ENCODE measurements at places on chromosomes 1 and 21.

DNA sequence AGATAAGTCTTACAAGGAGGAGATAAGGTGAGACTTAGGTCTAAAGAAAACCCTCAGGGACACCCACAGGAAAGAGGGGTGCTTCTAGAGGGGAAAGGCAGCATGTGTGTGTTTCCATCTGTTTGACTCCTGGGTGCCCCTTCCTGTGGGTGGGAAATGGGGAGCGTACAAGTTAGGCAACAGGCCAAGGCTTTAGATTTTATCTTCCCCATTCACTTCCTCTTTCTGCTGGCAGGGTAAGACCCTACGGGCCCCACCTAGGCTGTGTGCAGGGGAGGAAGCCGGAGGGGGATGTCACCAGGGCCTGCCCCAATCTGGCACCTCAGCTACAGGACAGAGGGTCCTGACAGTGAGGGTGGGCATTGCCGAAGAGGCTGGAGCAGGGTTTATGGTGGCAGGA is 2.5 kb upstream of the OLIG1 start:
- DNase-seq, result no peak
- H3K36me3 ChIP-seq, result no peaks in the 10 kb centered on the region
- H3K27me3 ChIP-seq, result peaks cover 81% of the 10 kb centered on the region
- no peak overlapping the region for H3K27ac ChIP-seq
- H3K4me3 ChIP-seq, result no peak overlapping the region
- peaks cover 7% of the 10 kb centered on the region for H3K4me1 ChIP-seq

DNA sequence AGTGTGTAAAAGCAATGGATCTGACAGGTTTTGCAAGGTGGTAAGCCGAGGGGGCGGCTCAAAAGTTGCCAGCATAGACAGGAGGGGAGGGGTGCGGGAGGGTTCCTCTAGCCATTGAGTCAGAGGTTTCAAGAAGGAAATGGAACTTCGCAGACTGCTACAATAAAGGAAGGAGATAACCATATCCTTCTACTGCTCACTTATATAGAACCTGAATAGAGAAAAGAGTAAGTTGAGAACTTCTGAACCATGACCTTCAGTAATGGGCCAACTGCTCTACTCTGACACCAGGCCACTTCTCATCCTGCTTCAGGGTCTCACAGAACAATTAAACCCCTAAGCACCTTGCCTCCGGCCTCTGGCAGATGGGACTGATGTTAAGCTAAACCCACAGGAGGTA is 26.3 kb upstream of the BCAR3 start:
- no peak overlapping the region for H3K27ac ChIP-seq
- no peak for DNase-seq
- H3K36me3 ChIP-seq, result no peaks in the 10 kb centered on the region
- no peak overlapping the region for H3K4me3 ChIP-seq

- no peaks in the 10 kb centered on the region for H3K4me1 ChIP-seq
Measured at GRCh38 chr1:50308878-50309277, 114.4 kb downstream of the DMRTA2 start.

- peaks cover 60% of the 10 kb centered on the region for H3K27me3 ChIP-seq
- DNase-seq, result peak; percentile 51
- no peak overlapping the region for H3K27ac ChIP-seq
- peaks cover 4% of the 10 kb centered on the region for H3K4me1 ChIP-seq
- no peaks in the 10 kb centered on the region for H3K36me3 ChIP-seq
Measured at GRCh38 chr1:23394684-23395083, 25.0 kb upstream of the ZNF436 start.

- H3K36me3 ChIP-seq, result no peaks in the 10 kb centered on the region
- no peak overlapping the region for H3K4me3 ChIP-seq
- H3K4me1 ChIP-seq, result peaks cover 3% of the 10 kb centered on the region
Measured at GRCh38 chr1:203985676-203986075, 87.2 kb upstream of the SOX13 start.

GRCh38 chr1:77829851-77830250 is 50.4 kb downstream of the MIGA1 start:
- H3K4me1 ChIP-seq, result no peaks in the 10 kb centered on the region
- no peak overlapping the region for H3K4me3 ChIP-seq
- no peak overlapping the region for H3K27ac ChIP-seq
- no peak for DNase-seq
- H3K27me3 ChIP-seq, result no peaks in the 10 kb centered on the region

GRCh38 chr1:75165264-75165663 is 31.1 kb downstream of the LHX8 start:
- peaks cover 2% of the 10 kb centered on the region for H3K4me1 ChIP-seq
- no peak overlapping the region for H3K27ac ChIP-seq
- no peaks in the 10 kb centered on the region for H3K36me3 ChIP-seq
- H3K4me3 ChIP-seq, result no peak overlapping the region
- H3K27me3 ChIP-seq, result no peaks in the 10 kb centered on the region
- DNase-seq, result no peak

- no peak overlapping the region for H3K27ac ChIP-seq
- H3K4me3 ChIP-seq, result no peak overlapping the region
- no peaks in the 10 kb centered on the region for H3K36me3 ChIP-seq
- H3K4me1 ChIP-seq, result no peaks in the 10 kb centered on the region
- no peaks in the 10 kb centered on the region for H3K27me3 ChIP-seq
Measured at GRCh38 chr1:87451229-87451920, 122.7 kb downstream of the LMO4 start.

DNA sequence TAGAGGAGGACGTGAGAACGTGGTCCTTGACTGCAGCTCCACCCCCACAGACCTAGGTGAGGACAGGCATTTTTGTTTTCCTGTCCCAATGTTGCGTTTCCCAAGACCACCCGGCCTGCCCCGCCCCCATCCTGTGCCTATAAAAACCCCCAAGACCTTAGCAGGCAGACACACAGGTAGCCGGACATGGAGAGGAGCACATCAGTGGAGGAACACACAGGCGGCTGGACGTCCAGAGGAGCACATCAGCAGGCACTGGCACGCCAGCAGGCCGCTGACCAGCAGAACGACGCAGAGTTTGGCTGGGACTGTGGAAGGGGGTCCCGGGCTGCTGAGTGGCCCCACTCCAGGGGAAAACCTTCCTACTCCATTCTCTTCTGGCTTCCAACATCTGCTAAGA is 12.7 kb upstream of the HMGCL start:
- H3K27me3 ChIP-seq, result no peaks in the 10 kb centered on the region
- no peaks in the 10 kb centered on the region for H3K36me3 ChIP-seq
- no peak overlapping the region for H3K27ac ChIP-seq
- no peak for DNase-seq
- H3K4me1 ChIP-seq, result peaks cover 3% of the 10 kb centered on the region

GRCh38 chr1:234500269-234500668 is 21.3 kb upstream of the TARBP1 start:
- no peak overlapping the region for H3K4me3 ChIP-seq
- DNase-seq, result no peak
- H3K27ac ChIP-seq, result no peak overlapping the region

- H3K36me3 ChIP-seq, result no peaks in the 10 kb centered on the region
- no peak overlapping the region for H3K4me3 ChIP-seq
- DNase-seq, result no peak
- no peaks in the 10 kb centered on the region for H3K4me1 ChIP-seq
- H3K27me3 ChIP-seq, result no peaks in the 10 kb centered on the region
- no peak overlapping the region for H3K27ac ChIP-seq
Measured at GRCh38 chr1:204760757-204761156, 75.2 kb upstream of the LRRN2 start.

- DNase-seq, result no peak
- H3K27ac ChIP-seq, result no peak overlapping the region
- H3K36me3 ChIP-seq, result no peaks in the 10 kb centered on the region
- H3K4me1 ChIP-seq, result peaks cover 17% of the 10 kb centered on the region
- H3K27me3 ChIP-seq, result no peaks in the 10 kb centered on the region
Measured at GRCh38 chr1:21956720-21957552, 19.8 kb upstream of the HSPG2 start.

- H3K27me3 ChIP-seq, result no peaks in the 10 kb centered on the region
- H3K36me3 ChIP-seq, result peaks cover 10% of the 10 kb centered on the region
- DNase-seq, result no peak
- 0 out of 2 replicates have a peak, but pooled peaks cover 4% of the 10 kb centered on the region for H3K4me1 ChIP-seq
- H3K27ac ChIP-seq, result no peak overlapping the region
- H3K4me3 ChIP-seq, result no peak overlapping the region
Measured at GRCh38 chr1:145826030-145826429, 2.0 kb downstream of the POLR3C start.

- no peaks in the 10 kb centered on the region for H3K27me3 ChIP-seq
- no peak overlapping the region for H3K27ac ChIP-seq
- no peak overlapping the region for H3K4me3 ChIP-seq
- H3K36me3 ChIP-seq, result no peaks in the 10 kb centered on the region
- H3K4me1 ChIP-seq, result no peaks in the 10 kb centered on the region
Measured at GRCh38 chr1:42145764-42146625, 7.2 kb upstream of the GUCA2B start.

DNA sequence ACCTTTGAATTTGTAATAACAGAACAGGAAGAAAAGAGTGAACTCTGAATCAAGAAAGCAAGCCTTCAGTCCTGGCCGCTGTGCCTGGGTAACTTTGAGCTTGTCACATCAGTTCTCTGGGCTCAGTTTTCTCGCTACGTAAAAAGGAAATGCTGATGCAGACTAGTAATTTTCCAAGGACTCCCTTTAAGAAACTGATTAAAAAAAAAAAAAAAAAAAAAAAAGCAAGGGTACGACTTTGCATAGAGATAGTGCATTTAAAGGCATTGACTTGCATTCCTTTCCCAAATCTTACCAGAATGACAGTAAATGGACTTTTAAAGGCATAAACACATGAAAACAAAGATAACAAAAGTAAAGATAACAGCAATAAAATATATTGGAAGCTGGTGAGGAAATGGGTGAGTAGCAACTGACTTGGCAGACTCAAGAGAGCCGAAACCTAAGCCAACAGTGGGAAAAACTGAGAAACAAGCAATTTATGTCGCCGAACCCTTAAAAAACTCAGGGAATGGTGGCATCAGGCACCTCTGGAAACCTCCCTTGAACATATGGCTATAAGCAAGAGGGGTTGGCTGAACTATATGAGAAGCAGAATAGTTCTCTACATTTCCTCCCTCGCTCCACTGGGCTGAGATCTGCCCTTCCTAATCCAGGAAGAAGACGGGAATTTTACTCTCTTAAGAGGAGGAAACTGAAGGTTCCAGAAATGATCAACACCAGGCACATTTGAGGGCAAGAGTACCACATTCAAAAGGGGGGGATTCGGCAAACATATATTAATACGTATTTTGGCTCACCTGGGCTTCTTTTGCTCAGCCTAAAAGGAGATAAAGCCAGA is 189.2 kb downstream of the CDC7 start:
- no peaks in the 10 kb centered on the region for H3K36me3 ChIP-seq
- DNase-seq, result no peak
- H3K27me3 ChIP-seq, result no peaks in the 10 kb centered on the region
- peaks cover 2% of the 10 kb centered on the region for H3K4me1 ChIP-seq

GRCh38 chr1:43861988-43862735 is 71.4 kb upstream of the ARTN start:
- DNase-seq, result no peak
- H3K36me3 ChIP-seq, result no peaks in the 10 kb centered on the region
- H3K27ac ChIP-seq, result no peak overlapping the region
- H3K27me3 ChIP-seq, result no peaks in the 10 kb centered on the region

DNA sequence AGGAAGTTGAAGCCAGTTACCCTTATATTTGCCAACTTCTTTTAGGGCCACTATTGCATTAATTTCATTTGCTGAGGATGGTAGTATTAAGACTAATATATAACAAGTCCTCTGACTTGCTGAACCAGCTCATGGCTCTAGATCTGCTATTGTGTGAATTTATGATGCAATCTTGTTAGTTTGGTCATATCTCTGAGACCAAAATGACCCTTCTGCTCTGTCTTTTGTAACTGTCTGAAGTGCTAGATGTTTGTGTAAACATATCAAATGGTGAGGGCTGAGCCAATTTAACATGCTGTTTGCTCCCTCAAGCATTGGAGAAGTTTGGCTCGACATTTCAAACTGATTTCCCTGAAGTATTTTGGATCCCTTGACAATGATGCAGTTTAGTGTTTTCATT is 106.9 kb upstream of the PTGFR start:
- H3K36me3 ChIP-seq, result no peaks in the 10 kb centered on the region
- no peak overlapping the region for H3K4me3 ChIP-seq
- H3K4me1 ChIP-seq, result no peaks in the 10 kb centered on the region
- no peak overlapping the region for H3K27ac ChIP-seq
- no peak for DNase-seq
- H3K27me3 ChIP-seq, result peaks cover 1% of the 10 kb centered on the region

- no peak overlapping the region for H3K4me3 ChIP-seq
- no peaks in the 10 kb centered on the region for H3K27me3 ChIP-seq
- H3K36me3 ChIP-seq, result no peaks in the 10 kb centered on the region
- H3K27ac ChIP-seq, result no peak overlapping the region
- DNase-seq, result no peak
Measured at GRCh38 chr1:62271134-62271533, 48.1 kb downstream of the KANK4 start.

GRCh38 chr1:53461323-53462044 is 2.3 kb downstream of the DMRTB1 start:
- no peaks in the 10 kb centered on the region for H3K36me3 ChIP-seq
- no peaks in the 10 kb centered on the region for H3K27me3 ChIP-seq
- H3K4me3 ChIP-seq, result no peak overlapping the region

GRCh38 chr1:205430696-205431305 is 8.9 kb upstream of the LEMD1 start:
- no peaks in the 10 kb centered on the region for H3K36me3 ChIP-seq
- H3K4me3 ChIP-seq, result peak overlapping the region; percentile 25
- peaks cover 2% of the 10 kb centered on the region for H3K4me1 ChIP-seq
- peak; percentile 91 for DNase-seq
- no peaks in the 10 kb centered on the region for H3K27me3 ChIP-seq
- H3K27ac ChIP-seq, result no peak overlapping the region

GRCh38 chr1:43554444-43554992 is 23.8 kb downstream of the PTPRF start:
- H3K27me3 ChIP-seq, result no peaks in the 10 kb centered on the region
- DNase-seq, result no peak
- peaks cover 12% of the 10 kb centered on the region for H3K36me3 ChIP-seq
- no peak overlapping the region for H3K4me3 ChIP-seq

DNA sequence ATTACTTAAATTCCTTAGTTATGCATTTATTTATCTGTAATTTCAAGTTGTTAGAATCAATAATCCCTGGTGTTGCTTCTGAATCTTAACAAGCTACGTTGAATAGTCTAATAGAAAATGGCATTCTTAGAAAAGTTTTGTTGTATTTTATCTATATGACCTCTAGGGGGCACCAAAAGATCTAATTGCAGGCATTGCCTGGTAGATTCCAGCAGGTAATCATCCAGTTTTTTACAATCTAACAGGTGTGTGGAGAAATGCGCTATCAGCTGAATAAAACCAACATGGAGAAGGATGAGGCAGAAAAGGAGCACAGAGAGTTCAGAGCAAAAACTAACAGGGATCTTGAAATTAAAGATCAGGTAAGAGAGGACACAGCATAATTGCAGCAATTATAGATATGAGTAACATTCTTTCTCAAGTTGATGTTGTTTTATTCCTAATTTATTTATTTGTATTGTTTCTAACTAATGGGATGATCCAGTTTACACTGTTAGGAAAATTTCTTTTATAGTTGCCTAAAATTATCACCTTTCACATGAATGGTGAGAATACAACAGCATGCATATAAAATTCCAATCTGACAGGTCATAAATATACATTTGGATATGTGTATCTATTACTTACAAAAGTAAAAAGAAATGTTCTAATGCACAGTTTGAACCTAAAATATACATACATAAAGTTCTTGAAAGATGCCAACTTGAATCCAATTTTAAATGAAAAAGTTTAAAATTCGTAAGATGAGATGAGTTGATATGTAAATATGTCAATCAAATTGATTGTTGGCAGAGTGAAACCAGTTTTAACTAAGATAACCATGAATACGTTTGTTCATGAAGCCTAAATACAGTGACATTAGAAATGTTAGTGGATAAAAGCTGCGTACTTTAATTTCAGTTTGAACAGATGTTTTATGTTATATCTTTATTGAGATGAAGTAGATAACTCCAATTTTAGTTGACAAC is 88.4 kb downstream of the SDCCAG8 start:
- no peaks in the 10 kb centered on the region for H3K4me1 ChIP-seq
- H3K27ac ChIP-seq, result no peak overlapping the region
- H3K27me3 ChIP-seq, result no peaks in the 10 kb centered on the region

All from H1 (cell line).